ENCODE measurements at places on chromosomes 3 and 15.

DNA sequence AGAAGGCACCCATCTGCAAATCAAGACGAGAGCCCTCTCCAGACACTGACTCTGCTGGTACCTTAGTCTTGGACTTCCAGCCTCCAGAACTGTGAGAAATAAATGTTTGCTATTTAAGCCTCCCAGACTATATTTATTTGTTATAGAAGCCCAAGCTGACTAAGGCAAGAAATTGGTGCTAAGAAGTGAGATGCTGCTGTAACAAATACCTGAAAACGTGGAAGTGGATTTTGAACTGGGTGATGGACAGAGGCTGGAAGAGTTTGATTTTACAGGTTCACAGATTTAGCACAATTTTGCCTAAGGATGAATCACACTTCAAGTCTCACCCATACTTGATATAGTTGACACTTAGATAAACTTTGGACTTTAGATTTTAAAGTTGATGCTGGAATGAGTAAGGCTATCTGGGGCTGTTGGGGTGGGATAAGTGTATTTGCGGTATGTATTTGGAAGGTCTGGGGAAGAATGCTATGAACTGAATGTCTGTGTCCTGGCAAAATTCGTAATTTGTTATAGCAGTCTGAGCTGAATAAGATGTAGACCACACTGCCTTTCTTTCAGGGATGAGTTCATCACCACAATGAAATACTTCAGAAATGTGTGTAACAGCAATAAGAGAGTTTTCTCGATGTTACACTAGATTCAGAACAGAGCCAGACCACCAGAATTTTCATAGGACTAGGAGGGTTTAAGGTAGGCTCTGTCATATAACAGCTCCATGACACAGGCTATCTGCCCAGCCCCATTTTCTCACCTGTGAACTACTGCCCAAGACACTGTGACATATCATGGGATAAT is 120.5 kb upstream of the LMCD1 start:
- no peak for DNase-seq

DNA sequence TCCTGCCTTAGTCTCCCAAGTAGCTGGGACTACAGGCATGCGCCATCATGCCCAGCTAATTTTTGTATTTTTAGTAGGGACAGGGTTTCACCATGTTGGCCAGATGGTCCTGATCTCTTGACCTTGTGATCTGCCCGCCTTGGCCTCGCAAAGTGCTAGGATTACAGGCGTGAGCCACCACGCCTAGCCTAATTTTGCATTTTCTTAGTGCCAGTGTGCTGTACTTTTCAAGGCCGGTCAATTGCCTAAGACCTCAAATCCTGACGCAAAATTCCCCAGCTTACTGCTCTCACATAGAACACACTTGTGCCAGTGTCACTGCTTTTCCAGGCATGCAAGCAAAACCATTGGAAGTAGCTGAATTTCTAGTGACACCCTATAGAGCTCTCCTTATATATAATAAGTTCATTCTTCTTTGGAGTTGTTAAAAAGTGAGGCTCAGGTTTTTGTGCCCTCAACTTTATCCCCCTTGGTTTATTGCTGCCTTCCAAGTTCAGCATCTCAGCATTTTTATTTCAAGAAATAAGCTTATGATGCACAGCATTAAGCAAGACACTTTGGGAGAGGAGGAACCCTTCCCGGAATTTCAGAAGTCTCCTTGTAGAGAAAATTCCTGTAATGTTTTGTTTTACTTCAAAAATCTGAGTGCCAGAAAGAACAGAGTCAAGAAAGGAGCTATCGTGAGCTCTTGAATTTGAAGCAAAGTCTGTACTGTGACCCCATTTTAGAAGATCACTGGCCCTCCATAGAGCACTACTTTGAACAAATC is 93.2 kb downstream of the FILIP1L start:
- no peak for DNase-seq

- peak; percentile 81 for DNase-seq
These were observed 219.3 kb upstream of the ATP10A start for GRCh38 chr15:26082221-26083109.

DNA sequence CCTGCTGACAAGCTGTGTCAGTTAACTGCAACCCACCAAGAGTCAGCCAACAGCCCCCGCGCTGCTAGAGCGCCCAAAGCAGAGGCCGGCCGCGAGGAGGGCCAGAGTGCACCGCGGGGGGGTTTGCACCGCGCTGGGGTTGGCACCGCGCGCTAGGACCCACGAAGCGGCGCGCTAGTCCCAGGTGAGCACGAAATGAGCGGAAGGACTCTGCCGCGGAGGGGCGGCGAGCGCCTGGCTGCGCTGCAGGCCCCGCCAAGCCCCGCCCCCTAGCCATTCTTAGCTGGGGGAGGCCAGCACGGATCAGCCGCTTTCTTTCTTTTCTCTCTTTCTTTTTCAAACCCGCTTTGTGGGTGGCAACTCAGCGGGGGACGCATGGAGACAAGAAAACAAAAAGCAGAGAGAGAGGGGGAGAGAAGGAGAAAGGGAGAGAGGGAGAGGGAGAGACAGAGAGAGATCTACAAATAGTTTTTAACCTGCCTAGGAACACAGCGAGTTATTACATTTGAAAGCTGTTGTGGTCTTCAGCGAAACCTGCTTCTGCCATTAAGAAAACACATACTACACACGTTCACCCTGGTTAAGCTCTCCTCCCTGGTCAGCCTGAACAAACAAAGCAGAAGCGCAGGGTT is 6.9 kb upstream of the FOXB1 start:
- no peak for DNase-seq

- no peak for DNase-seq
These were observed 87.4 kb downstream of the FLNB start for GRCh38 chr3:58095603-58096138.

- no peak for DNase-seq
These were observed 76.9 kb upstream of the IGSF10 start for GRCh38 chr3:151537726-151538125.

DNA sequence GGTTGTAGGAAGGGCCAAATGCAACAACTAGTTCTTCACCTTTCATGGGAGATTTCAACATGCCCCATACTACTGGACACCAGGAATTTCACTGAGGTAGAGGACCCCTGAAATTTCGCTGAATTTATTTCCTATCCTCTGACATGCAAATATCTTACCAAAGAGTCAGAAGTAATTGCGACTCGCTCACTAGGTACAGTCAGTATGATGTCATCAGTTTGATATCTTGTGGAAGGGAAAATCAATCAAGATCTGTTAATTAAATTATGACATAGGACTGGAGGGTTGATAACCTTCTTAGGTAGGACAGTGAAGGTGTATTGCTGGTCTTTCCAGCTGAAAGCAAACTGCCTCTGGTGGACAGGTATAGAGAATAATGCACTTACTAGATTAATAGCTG is 74.9 kb upstream of the TNIK start:
- DNase-seq = no peak

GRCh38 chr15:59828861-59829260 is 139.7 kb upstream of the BNIP2 start:
- DNase-seq = no peak

- DNase-seq = no peak
These were observed 99.8 kb downstream of the MEGF11 start for GRCh38 chr15:66153549-66154415.

- no peak for DNase-seq
These were observed 54.0 kb upstream of the MYZAP start for GRCh38 chr15:57537488-57538264.

GRCh38 chr15:65833501-65834205 is 35.6 kb upstream of the RAB11A start:
- DNase-seq = no peak

GRCh38 chr3:106317141-106318055 is 448.6 kb upstream of the CBLB start:
- DNase-seq = no peak

DNA sequence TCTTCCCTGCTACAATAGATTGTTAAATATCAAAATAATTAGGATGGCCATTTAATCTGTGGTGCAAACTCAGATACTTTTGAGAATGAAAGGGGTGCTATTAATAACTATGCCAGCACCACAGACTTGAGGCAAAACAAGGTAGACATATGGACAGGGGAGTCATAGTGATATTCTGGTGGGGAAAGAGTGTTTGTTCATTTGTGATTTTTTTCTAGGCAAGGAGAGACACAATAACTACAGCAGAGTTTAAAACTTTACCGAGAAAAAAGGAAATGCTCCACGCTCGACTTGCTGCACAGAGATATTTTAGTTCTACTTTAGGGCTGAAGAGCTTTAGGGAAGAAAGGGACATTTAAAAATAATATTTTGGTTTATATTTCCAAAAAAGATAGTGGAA is 611.2 kb upstream of the GRM7 start:
- DNase-seq = no peak

GRCh38 chr3:156605686-156606605 is 51.0 kb upstream of the SSR3 start:
- DNase-seq = peak; percentile 47

- DNase-seq = no peak
These were observed 694.1 kb downstream of the FHIT start for GRCh38 chr3:60557122-60557521.

DNA sequence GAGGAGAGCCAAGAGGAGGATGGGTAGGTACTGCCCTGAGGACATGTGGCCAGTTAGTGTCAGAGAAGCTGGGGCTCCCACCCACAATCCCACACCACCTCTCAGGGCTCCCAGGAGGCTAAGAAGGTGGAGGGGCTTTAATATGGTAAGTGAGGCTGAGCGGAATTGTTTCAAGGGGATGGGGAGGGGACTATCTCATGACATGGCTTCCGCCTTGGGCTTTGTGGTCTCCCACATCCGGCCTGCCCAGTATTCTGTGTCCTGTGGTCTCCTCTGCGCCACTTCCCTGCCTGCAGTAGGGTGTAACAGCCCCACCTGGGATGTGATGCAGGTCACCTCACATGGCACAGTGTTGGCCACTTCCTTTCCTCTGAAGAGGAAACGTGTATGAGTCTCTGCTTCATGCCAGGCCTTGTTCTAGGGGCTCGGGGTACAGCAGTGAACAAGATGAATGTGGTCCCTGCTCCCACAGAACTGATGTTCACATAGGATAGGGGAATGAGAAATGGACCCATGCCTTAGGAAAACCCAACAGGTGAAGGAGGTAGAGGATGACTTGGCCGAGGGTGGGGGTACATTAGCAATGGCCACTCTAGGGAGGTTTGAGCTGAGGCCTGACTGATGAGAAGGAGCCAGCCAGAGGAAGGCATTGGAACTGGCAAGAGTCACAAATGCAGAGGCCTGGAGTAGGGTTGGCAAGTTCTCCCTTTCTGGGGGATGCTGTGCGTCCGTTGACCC is 3.2 kb downstream of the NEIL1 start:
- DNase-seq = no peak

GRCh38 chr3:197234947-197235914 is 63.2 kb downstream of the DLG1 start:
- DNase-seq = no peak

- no peak for DNase-seq
These were observed 52.8 kb downstream of the RASA2 start for GRCh38 chr3:141539431-141540187.

DNA sequence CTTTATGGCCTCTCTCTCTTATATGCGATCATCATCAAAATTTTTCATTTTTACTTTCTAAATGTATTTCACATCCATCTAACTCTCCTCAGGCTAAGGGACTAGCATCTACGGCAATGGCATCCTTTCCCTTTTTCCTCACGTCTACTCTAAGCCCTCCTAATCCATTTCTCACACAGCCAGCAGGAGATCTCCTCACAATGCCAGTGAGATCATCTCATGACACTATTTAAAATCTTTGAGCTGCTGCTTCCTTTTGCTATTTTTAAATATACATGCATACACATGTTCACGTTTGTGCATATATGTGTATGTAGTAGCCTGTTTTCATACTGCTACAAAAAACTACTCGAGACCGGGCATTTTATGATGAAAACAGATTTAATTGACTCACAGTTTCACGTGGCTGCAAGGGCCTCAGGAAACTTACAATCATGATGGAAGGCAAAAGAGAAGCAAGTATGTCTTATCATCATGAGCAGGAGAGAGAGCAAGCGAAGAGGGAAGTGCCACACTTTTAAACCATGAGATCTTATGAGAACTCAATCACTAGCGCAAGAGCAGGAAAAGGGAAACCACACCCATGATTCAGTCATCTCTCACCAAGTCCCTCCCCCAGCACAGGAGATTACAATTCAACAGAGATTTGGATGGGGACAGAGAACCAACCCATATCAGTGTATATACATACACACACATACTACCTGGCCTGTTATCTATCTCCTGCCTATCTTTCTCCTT is 599.2 kb upstream of the ROBO1 start:
- no peak for DNase-seq
